ENCODE measurements at places on chromosomes 16 and 17.

- no peak for DNase-seq
Measured at GRCh38 chr17:60163108-60163784, 13.5 kb downstream of the CA4 start.

- DNase-seq, result peak; percentile 10
Measured at GRCh38 chr17:59487161-59487873, 78.1 kb upstream of the DHX40 start.

DNA sequence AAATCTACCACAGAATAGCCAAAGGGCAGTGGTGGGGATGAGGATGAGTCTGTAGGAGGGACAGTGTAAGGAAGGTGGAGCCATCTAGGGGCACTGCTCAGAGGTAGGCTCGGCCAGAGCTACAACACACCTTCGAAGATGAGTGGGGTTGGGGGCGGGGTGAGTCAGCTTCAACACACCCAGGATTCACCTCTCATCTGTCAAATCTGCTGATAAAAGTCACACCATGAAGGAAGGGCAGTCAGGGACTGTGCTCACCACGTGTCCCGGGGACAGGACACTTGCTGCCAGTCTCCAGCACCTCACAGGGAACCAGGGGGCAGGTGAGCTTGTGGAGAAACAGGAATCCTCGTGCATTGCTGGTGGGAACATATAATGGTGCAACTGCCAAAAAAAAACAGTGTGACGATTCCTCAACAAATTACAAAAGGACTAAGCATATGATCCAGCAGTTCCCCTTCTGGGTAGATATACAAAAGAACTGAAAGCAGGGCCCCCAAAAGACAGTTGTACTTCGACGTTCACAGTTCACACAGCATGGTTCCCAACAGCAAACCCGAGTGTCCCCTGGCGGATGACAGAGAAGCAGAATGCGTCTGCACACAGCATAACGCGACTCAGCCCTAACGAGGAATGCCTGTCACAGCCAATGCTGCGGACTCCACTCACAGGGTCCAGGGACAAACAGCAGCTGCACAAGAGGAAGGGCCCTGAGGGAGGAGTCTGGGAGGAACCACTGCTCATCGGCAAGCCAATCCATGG lies 133.1 kb downstream of the ANKRD11 start:
- DNase-seq, result no peak

DNA sequence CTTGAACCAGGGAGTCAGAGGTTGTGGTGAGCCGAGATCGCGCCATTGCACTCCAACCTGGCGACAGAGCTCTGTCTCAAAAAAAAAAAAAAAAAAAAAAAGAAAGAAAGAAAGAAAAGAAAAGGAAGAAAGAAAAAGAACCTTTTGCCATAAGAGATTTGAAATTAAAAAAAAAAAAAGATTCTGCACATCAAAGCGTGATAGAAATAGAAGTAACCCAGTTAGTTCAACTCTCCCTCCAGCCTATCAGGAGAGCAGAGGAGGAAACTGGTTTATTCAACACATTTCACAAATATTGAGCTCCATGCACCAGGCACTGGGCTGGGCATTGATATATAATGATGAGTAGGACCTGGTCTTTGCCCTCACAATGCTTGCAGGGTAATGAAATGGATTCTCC lies 2.4 kb upstream of the SOCS3 start:
- DNase-seq, result no peak

- DNase-seq, result peak; percentile 67
Measured at GRCh38 chr17:1490643-1491442, 1.6 kb downstream of the MYO1C start.

DNA sequence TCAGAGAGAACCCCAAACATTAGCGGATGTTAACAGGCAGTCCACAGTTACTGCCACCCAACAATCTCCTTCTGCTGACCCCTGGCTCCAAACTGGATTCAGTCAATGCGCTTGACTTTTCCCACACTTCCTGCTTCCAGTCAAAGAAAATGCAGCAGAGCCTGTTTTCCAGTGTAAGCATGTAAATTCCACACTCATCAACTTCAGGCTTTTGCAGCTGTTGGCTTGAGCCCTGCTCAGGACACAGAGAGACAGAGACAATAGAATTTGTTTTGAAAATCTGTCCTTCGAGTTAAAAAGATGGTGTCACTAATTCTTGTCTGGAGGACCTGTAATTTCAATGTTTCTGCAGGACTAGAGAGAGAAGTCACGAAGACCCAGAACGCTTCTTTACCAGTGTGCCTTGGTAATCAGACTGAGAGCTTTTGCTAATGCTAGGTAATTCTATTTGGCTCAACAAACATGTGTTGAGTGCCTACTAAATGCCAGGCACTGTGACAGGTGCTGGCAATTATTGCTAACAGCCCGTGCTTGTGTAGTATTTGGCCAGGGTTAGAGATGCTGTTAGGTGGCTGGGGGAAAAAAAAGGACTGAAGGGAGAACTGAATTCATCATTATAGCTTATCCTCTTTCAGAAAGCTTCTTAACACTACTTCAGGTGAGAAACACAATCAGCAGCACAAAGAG lies 32.5 kb downstream of the HOXB1 start:
- DNase-seq, result no peak

DNA sequence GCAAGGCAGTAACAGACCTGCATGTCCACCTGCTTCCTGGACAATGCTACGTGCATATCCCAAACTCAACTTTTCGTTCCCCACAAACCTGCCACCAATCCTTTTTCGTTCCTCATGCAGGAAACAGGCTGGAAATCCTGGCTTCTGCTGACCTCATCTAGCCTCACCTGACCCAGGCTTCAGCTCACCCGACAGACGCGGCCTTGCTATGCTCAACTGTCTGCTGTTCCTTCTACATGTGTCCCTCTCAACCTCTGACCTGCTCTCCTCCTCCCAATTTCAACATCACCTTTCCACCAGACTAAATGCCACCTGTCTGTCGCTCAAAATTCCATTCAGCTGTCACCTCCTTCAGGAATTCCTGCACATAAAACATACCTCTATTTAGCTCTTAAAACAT lies 44.5 kb downstream of the XPO6 start:
- DNase-seq, result no peak

- DNase-seq, result no peak
Measured at GRCh38 chr16:28130099-28131088, 66.9 kb upstream of the GSG1L start.

DNA sequence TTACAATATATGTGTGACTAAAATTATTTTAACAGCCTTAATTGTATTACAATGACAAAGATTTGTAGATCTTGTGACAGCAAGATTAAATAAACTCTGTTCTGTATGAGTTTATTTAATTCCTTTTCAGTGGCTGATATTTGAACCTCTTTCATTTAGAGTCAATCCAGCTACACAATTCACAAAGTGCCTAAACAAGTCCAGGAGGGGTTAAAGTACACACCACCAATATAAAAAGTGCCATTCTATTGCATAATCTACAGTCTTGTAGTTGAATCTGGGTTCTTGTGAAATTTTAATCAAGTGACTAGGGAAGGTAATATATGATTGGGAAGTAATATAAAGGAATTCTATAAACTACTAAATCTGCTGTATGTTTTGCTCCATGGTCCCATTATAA lies 3.9 kb upstream of the NFAT5 start:
- no peak for DNase-seq

- DNase-seq, result peak; percentile 71
Measured at GRCh38 chr17:31907342-31907962, 5.9 kb upstream of the UTP6 start.

- no peak for DNase-seq
Measured at GRCh38 chr17:81941484-81942166, 4.5 kb upstream of the PYCR1 start.

GRCh38 chr16:56041556-56042140 lies 149.6 kb upstream of the GNAO1 start:
- no peak for DNase-seq

- no peak for DNase-seq
Measured at GRCh38 chr17:3753624-3754023, 29.9 kb downstream of the HASPIN start.

DNA sequence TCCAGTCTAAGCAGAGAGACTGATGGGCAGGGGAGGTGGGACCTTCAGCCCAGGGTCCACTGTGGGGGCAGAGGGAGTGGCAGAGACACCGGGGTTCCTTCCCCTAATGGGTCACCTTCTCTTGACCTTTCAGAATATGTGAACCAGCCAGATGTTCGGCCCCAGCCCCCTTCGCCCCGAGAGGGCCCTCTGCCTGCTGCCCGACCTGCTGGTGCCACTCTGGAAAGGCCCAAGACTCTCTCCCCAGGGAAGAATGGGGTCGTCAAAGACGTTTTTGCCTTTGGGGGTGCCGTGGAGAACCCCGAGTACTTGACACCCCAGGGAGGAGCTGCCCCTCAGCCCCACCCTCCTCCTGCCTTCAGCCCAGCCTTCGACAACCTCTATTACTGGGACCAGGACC lies 2.8 kb downstream of the MIEN1 start:
- DNase-seq, result no peak

GRCh38 chr16:51888534-51888933 lies 658.4 kb downstream of the TOX3 start:
- no peak for DNase-seq

- no peak for DNase-seq
Measured at GRCh38 chr16:31000671-31001382, 9.6 kb downstream of the STX1B start.

DNA sequence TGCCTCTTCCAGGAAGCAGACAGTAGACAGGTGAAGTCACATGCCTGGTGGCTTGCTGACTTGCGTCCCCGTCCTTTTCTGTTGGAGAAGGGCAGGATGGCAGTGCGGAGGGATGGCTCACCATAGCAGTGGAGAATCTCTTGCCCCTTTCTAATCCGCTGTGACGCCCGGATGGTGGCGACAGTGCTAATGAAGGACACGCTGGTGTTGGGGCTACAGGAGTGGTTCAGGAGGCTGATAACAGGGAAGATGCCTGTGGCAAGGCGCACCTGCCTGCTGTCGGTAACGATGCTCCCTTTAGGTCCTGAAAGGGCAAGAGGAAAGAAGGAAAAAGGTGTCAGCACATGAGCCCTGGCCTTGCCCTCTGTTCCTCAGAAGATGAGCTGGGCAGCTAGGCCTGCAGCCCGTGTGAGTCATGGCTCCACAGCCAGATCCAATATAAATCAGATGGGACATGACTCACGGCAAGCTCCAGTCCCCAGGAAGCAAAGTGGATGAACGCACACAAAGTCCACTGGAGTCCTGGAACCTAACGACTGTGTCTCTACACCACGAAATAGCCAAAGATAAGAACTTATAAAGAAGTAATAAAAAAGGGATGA lies 25.5 kb downstream of the SERPINF1 start:
- DNase-seq, result peak; percentile 86

- no peak for DNase-seq
Measured at GRCh38 chr17:78947235-78948149, 22.3 kb upstream of the TIMP2 start.

- no peak for DNase-seq
Measured at GRCh38 chr16:30548416-30549253, 9.5 kb downstream of the ZNF764 start.

GRCh38 chr17:70863436-70864248 lies 694.3 kb downstream of the KCNJ2 start:
- peak; percentile 6 for DNase-seq

GRCh38 chr17:43878260-43879175 lies 28.8 kb downstream of the MPP2 start:
- DNase-seq, result peak; percentile 90

DNA sequence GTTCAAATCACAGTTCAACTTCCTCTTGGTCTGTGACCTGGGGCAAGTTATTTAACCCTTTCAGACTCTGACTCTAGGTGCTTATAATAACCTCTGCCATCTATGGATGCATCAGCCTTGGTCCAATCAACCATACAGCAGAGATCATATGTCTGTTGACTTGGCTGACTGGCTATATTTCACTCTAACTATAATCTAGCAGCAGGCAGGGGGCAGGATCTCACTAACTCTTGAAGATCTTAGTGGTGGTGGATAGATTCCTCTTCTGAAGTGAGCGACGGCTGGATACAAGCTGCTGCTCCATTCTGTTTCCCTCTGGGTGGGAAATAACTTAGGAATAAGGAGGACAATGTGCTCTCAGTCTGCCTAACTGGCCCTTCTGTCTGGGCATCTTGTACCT lies 146.6 kb downstream of the SKAP1 start:
- DNase-seq, result no peak

DNA sequence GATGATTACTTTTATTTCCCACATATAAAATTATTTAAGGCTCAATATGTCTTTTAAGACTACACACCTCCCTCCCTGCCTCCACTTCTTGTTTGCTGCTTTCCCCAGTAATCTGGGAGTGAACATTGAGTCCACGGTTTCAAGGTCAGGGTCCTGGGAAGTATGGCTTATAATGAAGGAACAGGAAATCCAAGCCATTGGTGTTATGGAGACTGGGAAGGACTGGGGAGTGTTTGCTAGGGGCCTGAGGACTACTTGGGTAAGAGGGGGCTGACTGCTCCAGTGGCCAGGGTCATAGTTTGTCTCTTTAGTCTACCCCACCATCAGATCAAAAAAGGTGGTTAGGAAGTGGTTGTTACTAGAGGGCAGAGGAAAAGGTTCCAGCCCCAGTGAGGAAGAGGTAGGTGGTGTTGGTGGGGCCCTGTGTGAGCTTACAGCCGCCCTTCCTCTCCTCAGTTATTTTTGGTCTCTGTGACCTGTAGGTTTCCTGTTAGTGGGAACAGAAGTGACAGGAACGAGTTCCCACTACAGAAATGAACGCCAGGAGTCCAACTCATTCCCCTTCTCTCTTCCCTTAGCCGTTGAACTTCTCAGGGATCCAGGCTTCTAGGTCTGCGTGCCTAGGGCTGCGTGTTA lies 742 bp upstream of the SLC16A13 start:
- DNase-seq, result no peak

GRCh38 chr17:29155227-29155965 lies 24.8 kb downstream of the MYO18A start:
- peak; percentile 37 for DNase-seq

DNA sequence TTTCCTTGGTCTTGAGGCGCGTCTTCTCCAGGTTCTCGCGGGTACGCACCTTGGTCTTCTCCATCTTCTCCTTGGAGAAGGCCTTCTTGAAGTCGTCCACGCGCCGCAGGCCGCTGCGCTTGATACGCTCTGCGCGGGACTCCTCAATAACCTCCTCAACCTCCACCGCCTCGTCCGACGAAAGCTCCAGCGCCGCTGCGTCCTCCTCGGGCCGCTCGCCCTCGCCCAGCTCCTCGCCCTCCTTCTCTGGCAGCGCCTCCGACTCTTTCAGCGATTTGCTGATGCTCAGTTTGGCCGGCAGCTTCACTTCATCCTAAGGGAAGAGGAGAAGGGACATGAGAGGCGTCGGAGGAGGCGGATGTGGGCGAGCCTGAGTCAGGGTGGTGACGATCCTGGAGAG lies 16.8 kb upstream of the STAT3 start:
- no peak for DNase-seq

All from fibroblast of skin of right quadriceps (primary cell).